ENCODE measurements at places on chromosomes 6 and 20.

GRCh38 chr6:56889492-56889891 lies 65.4 kb upstream of the BEND6 start:
- no peak for DNase-seq

DNA sequence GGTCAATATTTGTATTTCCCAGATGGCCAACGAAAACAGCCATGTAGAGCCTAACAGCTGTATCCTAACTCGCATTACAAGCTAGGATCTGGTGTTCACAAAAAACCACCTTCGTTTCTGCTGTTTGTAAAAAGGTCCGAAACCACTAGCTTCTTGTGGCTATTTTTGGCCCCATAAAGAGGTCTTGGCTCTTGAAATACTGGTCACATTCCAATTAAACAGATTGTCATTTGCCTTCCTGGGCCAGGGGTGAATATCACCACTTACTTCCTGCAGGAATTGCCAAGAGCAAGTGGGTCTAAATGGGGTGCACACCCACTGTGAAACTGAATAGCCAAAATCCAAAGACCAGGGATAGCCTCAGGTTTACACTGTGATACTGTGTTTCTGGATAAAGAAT lies 48.2 kb downstream of the TSHZ2 start:
- DNase-seq, result no peak

DNA sequence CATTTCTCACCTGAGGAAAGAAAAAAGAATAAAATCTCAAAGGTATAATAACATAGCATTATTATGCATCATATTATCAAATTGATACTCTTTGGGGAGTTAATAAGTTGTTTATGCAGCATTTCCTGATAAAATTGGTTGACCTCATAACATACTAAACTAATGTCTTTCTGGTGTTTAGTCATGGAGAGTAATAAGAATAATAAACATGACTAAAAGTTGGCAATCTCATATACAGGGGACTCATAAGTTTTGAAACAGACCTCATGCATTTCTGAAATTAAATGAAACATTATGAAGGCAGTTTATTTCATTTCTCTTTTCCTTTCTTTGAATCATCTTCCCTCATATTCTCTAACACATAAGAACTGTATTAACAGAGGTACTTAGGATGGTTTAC lies 60.5 kb upstream of the PRDM1 start:
- DNase-seq, result no peak

GRCh38 chr20:58043236-58044140 lies 185.0 kb downstream of the ANKRD60 start:
- DNase-seq, result no peak

DNA sequence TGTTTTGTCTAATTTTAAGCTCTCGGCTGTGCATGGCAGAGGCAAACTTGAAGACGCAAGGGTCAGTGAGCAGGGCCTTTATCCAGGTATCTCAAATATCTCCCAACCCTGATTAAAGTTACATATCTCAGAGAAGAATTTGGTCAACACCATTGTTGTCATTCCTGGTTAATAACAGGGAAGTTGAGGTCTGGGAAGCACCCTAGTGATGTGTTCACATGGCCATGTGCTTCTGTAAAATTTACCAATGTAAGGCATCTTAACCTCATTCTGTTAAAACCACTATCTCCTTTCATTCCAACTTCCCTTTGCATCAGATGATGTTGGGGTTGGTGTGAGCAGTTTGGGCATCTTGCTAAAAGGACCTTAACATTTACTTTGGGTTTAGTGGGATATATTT lies 4.0 kb upstream of the FAM110A start:
- DNase-seq, result no peak

DNA sequence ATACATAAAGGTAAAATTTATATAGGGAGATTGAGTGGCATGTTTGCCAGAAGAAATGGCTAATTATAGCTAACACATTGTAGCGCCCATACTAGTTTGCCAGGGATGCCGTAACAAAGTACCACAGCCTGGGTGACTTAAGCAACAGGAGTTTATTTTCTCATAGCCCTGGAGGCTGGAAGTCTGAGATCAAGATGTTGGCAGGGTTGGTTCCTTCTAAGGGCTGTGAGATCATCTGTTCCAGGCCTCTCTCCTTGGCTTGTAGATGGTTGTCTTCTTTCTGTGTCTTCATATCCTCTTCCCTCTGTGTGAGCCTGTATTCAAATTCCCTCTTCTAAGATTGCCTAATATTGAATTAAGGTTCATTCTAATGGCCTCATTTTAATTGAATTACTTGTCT lies 417.5 kb upstream of the OPRM1 start:
- no peak for DNase-seq

GRCh38 chr6:71906813-71907212 lies 20.5 kb downstream of the RIMS1 start:
- DNase-seq, result no peak

DNA sequence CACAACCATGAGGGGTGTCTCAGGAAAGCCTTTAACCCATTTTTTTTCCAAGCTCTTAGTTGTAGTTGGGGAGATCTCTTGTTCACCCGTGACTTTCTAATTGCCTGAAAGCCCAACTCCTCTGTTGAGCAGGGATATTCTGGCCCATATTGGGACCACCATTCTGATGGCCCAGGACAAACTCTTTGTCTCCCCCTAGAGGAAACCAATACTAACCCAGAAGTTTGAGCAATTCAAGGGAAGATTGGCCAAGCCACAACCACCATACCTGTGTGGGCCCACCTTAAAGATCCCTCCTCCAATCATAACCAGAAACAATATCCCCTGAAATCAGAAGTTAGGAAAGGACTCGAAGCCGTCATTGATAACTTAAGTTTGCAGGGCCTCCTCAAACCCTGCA lies 132.6 kb downstream of the THBS2 start:
- no peak for DNase-seq

- DNase-seq, result no peak
Observed at GRCh38 chr6:149046822-149047246, 270.7 kb upstream of the TAB2 start.

- no peak for DNase-seq
Observed at GRCh38 chr20:41615676-41616075, 2.5 kb downstream of the CHD6 start.

- peak; percentile 92 for DNase-seq
Observed at GRCh38 chr6:31664790-31665500, at the start of gene GPANK1. GPANK1 (minus strand) TSS chr6:31664997; CDS start chr6:31664478, 519 bp downstream.

DNA sequence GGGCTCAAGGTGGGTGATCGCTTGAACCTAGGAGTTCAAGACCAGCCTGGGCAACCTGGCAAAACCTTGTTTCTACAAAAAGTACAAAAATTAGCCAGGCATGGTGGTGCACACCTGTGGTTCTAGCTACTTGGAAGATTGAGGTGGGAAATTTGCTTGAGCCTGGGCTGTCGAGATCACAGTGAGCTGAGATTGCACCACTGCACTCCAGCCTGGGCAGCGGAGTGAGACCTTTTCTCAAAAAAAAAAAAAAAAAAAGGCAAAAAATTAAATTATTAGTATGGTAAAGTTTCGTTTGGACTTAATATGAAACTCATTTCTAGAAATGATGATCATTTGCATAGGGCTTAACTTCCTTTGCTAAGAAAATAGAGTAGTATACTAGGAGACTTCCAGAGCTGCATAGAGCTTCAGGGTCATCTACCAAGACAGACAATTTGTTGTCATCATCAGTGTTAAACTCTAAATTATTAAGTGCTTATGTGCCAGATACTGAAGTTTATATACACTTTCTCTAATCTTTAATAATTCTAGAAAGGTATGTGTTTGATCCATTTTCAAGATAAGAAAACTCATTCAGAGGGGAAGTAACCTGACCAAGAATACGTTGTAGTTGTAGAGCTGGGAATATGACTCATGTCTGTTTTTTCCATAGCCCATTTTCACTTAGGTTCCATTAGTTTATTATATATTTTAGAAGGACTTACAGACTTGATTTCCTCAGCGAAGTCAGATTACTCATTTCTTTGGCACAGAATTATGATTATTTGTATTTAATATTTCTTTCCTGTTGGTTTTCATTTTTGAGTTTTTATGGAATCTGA lies 84.5 kb downstream of the SLC16A10 start:
- no peak for DNase-seq

DNA sequence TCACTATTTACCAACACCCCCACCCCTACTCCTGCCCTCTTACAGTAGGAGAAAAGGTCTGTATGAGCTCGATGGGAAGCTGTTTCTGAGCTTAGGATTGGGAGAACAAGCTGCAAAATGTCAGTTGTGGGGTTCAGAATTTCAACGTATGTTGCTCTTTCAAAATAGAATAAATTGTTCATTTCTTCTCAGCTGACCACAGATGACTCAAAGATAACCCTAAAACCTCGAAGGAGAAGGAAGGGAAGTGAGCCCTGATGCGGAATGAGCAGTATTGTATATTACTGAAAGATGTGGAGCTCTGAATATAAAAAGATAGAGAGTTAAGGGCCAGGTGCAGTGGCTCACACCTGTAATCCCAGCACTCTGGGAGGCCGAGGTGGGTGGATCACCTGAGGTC lies 35.9 kb upstream of the MYLIP start:
- DNase-seq, result no peak

DNA sequence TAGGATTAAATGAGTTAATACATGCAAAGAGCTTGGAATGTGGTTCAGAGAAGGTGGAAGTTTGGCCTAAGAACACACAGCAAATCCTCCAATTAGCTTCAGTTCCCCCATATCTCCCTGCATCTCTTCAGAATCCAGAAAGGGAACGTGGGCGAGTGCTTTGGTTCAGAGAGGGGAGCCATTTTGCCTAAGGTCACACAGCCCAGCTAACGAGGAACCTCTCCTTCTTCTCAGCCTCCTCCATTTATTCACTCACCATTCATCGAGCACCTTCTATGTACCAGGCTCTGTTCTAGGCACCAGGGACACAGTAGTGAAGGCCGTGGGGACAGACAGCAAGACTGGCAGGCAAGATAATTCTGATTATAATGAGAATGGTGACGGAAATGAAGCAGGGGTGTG lies 2.3 kb upstream of the CEBPB start:
- no peak for DNase-seq

- no peak for DNase-seq
Observed at GRCh38 chr6:31210741-31211532, 40.5 kb upstream of the POU5F1 start.

- no peak for DNase-seq
Observed at GRCh38 chr20:56773749-56774148, 144.6 kb downstream of the TFAP2C start.

GRCh38 chr6:163711615-163712565 lies 297.4 kb downstream of the QKI start:
- DNase-seq, result peak; percentile 81

DNA sequence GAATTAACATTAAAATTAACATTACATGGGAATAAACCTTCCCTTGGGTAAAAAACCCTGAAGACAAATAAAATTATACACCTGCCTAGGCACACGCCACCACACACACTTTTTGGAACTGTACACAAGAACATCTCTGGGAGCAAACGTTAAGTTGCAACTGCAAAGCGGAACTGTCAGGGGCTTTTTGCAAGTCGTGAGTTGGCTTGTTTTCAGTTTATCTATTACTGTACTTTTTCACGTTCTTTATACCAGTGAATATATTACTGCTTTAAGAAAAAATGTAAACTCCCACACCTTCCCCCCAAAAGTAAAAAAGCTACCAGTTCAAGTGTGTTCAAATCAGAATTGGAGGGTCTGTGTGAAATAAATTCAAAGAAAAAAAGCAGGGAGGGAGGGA lies 65.5 kb upstream of the NFATC2 start:
- no peak for DNase-seq

- no peak for DNase-seq
Observed at GRCh38 chr20:61450549-61450948, 198.5 kb downstream of the CDH4 start.

GRCh38 chr6:45424451-45424861 lies 46.7 kb upstream of the SUPT3H start:
- DNase-seq, result no peak

DNA sequence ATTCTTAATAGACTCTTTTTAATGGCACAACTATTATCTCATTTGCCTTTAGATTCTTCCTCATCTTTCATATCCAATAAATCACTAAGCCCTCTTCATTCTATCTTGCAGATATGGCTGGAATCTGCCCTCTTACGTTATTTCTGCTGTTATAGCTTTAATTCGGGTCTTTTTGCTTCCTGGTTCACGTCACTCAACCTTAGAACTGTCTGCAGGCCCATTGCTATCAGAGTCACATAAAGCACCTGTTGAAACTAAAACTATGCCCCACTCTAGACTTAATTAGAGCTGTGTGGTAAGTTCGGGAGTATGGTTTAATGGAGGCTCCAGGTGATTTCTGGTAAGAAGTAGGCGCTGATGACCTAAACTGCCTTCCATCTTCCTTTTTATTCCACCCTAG lies 988 bp downstream of the QRSL1 start:
- no peak for DNase-seq

DNA sequence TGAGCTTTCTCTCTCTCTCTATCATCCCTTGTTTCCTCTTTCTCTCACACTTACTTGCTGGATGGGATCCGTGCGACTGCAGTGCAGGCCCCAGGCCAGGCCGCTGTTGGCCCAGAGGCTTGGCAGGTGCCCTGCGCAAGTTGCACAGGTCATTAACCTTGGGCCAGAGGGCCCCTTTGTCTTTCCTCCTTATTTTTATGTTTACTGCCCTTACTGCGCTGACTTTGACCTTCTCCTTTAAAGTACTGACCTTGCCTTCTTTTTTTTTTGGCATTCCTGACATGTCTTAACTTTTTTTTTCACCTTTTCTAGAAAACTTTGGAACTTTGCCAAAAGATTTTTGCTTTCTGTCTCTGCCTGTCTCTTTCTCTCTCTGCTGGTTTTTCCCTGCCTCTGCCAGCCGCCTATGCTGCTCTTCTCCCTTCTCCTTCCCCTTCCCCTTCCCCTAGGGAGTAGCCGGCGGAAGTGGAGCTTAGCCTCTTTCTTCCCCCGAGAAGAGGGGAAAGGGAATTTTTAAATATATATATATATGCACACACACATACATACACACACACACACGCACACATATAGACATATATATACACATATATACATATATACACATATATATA lies 59.6 kb upstream of the CDH4 start:
- DNase-seq, result no peak

DNA sequence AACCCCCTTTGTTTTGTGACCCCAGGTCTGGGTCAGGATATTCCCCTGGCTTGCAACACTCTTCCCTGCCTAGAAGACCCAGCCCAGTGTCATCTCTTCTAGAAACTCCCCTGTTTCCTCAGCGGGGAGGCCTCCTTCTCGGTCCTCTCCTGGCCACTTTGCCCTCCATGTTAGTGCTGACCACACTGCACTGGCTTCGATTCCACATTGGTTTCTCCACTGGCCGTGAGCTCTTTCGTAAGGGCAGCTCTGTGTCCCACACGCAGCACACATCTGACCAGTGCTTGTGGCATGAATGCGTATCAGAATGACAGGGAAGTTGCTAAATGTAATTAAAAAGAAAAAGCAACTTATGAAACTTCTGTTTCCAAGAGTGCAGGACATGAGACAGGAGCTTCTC lies 49.4 kb upstream of the FNDC1 start:
- no peak for DNase-seq

- DNase-seq, result no peak
Observed at GRCh38 chr20:8331740-8332412, 199.8 kb downstream of the PLCB1 start.

GRCh38 chr6:10315034-10315433 lies 99.8 kb downstream of the TFAP2A start:
- no peak for DNase-seq

- no peak for DNase-seq
Observed at GRCh38 chr6:37860226-37860839, 40.8 kb downstream of the ZFAND3 start.

GRCh38 chr20:32891926-32892660 lies 33.4 kb downstream of the EFCAB8 start:
- no peak for DNase-seq
